ENCODE measurements at places on chromosomes 11 and 22.

DNA sequence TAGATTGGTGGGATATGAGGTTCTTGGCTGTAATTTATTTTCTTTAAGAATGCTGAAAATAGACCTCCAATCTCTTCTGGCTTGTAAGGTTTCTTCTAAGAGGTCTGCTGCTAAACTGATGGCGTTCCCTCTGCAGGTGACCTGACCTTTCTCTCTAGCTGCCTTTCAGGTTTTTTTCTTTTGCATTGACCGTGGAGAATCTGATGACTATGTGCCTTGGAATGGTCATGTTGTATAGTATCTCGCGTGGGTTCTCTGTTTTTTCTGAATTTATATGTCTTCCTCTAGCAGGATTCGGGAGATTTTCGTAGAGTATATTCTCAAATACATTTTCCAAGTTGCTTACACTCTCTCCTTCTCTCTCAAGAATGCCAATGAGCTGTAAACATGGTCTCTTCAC is 122.2 kb downstream of the DDX10 start:
- no peak for DNase-seq

- no peak for DNase-seq
These were observed 44.5 kb downstream of the TRIOBP start for GRCh38 chr22:37741312-37741795.

DNA sequence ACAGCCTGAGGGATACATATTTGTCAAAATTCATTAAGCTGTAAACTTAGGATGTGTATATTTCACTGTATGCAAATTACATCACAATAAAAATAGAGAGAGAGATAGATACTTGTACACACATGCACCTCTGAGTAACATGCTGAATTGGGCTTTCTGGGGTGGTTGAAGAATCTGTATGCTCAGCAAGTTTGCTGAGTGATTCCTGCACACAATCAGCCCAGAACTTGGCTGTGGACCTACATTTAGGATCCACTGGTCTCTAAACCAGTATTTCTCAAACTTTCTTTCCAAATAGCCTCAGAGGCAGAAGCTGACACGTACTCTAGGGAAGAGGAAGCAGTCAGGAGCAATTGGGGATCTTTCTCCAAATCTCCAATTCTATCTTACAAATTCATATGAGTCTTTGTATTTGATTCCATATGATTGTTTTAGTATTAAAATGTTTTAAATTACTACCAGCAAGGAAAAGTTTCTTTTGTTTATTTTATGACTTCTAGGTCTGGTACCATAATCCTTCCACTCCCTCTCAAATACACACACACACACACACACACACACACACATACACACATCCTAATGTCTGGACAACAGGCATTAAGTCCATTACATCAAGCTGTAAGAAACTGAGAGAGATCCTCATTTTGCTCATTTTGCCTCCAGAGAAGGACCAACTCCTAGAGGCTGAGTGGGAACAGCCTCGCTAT is 20.0 kb downstream of the SYT13 start:
- DNase-seq: no peak

DNA sequence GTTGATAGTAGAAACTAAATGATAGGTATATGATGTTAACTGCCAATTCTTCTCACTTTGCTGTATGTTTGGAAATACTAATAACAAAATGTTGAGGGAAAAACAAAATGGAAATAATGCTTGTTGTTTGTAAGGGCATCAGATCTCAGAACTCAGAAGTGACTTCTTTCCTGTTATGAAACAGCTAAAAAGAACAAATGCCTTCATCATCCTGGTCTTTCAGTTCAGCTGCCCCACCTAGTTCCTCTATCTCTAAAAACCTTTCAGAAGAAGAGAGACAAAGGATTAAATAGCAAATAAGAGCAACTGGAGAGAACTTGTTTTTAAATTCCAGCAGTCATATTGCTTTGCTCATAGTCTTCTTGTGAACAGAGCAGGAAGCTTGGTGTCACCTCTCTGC is 345.3 kb upstream of the NCAM1 start:
- DNase-seq: no peak

- no peak for DNase-seq
These were observed 27.3 kb downstream of the TSPAN18 start for GRCh38 chr11:44753961-44754645.

GRCh38 chr11:120688163-120688562 is 176.6 kb downstream of the GRIK4 start:
- DNase-seq: no peak

GRCh38 chr11:45341372-45341771 is 55.2 kb upstream of the SYT13 start:
- DNase-seq: no peak

DNA sequence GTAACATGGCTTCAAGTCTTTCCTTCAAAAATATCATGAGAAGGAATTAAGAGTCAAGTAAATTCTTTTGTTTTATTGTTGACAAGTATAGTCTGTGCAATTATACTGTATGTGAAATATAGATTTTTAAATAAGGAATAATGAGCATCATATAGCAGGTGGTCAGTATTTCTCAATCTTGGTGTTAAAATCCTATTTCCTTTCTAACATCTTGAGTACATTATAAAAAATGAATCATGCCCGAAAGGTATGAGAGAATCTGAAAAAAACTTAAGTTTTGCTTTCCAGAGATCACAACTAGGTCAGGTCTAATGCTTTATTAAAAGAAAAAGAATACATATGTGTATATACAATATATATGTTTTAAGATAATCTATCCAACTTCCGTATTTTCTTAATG is 53.1 kb downstream of the KIF18A start:
- DNase-seq: no peak

GRCh38 chr11:46529095-46529905 is 64.5 kb downstream of the AMBRA1 start:
- DNase-seq: no peak

DNA sequence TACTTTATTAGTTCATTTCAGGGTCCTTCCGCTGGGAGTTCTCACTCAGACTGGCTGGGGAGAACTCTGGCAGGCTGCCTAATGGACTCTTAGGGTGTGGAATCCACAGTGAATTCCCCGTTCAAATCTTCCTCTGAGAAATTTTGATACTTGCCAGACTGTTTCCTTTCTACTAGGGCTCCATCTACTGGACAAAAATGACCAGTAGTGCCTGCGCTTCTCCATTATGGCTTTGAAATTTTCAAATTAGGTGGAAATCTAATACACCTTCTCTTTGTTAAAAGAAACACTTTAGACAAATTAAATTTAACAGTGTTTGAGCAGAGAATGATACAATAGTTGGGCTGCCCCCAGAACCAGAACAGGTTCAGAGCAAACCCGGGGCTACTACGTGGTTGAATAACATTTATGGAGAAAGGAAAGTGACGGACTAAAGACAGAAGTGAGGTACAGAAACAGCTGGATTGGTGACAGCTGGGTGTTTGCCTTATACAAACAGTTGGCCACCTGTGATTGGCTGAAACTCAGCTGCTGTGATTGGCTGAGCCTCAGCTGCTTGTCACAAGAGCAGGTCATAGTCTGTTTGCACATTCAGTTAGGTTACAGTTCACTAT is 52.9 kb upstream of the FDX1 start:
- peak; percentile 89 for DNase-seq

DNA sequence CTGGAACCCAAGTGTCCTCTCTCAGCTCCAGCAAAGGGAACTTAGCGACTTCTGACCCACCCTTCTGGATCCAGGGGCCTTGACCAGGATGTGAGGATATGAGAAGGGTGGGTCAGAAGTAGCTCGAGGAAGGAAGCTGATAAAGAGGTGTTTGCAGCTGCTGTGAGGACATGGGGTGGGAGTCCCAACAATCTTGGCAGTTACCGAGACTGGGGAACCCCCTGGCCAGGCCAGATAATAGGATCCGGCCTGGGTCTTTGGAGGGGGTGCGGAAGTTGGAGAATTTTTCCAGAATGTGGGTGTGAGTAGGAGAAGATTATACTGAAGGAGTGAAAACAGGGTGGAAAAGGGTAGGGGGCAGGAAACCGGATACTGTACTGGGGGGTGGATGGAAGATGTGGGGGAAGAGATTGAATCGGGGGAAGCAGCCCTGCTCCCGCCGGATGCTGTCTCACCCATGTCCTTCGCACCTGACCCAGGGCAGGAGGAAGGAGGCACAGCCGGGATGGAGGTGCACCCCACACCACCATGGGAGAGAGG is 2.8 kb upstream of the MCAM start:
- DNase-seq: no peak

DNA sequence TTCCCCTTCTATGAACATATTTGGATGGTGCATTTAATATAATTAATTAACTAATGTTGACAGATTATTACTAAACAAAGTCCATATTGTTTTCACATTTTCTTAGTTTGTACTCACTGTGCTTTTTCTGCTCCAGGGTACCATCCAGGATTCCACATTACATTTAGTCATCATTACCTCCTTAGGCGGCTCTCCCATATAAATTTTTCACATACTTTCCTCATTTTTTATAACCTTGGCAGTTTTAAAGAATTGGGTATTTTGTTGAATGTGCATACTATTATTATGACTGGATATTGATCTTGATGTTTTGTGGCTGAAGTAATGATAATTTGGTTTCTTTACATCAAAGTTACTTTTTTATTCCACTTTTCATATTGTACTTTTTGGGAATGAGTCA is 755.6 kb upstream of the ANO3 start:
- no peak for DNase-seq

DNA sequence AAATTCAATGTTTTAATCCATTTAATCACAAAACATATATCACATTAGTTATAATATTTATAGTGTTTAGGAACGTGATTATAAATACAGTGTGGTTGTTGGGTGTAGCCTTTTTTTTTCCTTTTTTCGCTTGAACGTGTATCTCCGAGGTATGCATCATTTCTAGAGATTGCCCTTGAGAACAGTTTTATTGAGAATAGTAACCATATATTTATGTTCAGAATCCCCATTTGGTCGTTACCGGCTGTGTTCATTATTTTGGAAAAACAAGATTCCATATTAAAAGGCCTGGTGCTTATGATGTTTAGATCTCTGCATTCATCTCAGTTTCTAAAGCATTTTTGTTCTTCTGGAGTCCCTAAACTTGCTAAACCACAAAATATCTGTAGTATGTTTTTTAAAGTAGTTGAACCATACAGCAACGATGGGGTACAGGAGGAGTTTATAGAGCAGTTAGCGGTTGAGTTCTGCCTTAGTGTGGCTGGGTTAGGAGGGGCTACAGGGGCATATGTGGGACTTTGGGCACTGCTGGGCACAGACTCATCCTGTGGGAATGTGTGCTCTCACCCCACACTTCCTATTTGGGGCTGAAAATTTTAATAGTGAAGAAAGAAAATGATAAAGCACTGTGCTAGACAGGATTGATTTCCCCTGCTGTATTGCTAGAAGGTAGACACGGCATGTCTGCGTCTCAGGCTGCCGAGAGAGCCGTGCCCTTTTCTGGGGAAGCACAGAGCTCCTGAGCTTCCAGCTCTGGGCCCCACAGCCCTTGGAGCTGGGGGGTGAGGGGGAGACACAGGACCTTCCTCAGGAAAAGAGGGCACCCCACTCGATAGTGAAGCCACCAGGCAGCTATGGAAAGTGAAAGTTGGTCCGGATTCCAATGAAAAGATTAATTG is 81.5 kb upstream of the PPARA start:
- no peak for DNase-seq

DNA sequence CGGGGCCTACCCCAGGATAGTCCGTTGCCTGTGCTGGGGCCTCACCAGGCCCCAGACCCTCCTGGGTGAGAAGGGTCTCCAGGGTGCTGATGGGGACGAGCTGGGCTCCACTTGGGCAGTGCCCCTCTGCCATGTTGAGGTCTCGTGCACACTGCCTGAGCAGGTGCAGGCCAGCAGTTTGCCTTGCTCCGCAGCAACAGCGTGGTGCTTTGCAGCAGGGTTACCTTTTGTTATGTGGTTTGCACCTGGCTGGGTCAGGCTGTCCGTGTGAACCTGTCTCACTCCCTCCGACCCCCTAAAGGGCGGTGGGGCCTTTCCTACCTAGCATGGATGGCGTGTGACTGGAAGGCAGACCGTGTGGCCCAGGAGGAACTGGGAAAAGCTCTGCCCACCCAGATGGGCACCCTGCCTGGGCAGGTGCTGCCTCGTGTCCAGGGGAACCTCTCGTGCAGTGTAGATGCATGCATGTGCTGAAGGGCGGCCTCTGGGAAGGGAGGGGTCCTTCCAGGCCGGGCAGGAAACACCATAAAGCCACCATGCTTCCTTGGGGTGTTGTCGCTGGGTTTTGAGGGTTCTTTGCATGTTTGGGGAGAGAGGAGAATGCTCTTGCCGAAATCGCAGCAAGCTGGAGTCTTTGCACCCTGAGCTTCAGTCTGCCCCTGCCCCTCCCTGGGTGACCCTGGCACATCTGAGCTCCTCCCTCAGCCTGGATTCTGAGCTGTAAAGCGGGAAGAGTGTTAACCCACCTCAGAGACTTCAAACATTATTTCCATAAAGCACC is 75.4 kb upstream of the PPARA start:
- DNase-seq: no peak

GRCh38 chr11:1199241-1199750 is 23.6 kb upstream of the MUC5B start:
- DNase-seq: no peak

DNA sequence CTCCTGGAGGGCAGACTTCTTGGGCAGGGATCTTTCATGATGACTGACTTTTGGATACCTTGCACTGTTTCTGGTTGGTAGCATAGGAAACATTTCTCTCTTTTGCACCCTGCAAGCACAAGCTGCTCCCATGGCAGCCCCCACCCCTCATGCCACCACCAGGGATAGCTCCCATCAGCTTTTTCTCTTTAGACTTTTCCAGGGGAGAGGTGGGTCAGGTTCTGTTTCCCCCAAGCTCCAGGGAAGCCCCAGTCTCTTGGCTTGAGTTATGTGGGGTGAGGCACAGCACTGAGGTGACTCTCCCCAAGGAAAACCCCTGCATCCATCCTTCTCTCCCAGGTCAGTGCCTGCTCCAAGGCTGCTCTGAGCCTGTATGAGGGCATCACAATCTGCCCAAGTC is 22.5 kb downstream of the LRRC32 start:
- DNase-seq: no peak

DNA sequence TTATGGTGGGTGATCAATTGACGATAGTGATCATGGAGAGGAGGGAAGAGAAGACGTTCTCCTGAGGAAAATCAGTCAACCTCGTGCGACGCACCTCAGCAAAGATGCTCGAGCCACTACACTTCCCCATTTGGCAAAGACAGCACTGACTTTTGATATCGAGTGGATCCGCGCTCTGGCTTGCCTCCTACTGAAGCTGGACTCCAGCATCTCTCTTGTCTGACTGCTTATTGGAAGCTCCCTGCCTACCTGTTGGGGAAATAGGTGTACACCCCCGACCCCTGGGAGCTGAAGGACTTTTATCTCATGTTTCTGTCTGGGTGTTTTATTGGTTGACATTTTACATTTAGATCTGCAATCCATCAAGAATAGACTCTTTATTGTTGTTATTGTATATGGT is 476.8 kb upstream of the B3GAT1 start:
- DNase-seq: no peak

GRCh38 chr11:47373876-47374719 is 4.2 kb downstream of the SPI1 start:
- no peak for DNase-seq
